ENCODE measurements at places on chromosomes 5 and 9.
A peak's percentile ranks its signal among the peaks of the same experiment; 100 is the strongest.

DNA sequence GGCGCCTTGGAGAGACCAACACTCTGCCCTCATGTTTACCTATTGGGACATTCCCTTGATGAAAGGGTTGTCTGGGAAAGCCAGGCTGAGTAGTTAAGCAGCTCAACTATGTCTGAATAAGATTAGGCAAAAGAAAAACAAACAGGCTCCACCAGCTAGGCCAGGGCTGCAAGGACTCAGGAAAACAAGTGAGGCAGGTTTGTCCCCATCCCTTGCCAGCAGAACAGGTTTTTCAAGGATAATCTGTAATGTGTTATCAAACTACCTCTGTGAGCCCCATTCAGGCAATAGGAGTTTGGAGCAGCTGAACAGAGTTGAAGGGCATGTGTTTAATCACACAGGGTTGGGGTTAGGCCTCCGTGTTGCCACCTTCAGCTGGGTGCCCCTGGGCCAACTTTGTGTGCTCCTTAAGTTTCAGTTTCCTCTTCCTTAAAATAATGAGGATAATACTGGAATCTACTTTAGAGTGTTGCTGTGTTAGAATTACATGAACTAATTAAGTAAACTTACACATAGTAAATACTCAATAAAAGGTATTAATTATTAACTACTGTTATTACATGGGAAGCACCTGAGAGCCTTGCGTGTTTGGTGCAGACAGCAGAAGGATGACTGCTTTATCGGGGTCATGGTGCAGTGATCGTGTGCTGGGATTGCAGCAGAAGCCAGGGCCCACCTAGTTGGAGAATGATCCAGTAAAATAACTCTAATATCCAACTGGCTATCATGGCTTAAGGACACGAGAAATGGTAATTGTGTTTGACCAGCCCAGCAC lies 72.1 kb upstream of the ATP10B start:
- DNase-seq: no peak

DNA sequence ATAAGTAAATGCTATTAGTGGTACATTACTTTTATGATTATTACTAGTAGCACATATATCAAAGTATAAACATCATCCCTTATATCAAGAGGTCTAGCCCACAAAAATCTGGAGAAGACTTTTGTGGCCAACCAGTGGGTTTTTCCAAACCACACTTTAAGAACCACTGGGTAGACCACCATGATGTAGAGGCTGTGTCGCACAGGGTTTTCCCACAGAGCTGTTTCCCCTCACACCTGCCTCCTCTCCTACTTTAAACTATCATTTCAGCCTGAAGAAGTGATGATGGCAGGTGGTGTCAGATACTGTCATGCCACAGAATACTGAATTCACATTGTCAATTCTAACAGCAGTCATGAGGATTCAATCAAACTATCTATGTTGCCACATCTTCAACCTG lies 109.2 kb downstream of the FBXW11 start:
- no peak for DNase-seq

DNA sequence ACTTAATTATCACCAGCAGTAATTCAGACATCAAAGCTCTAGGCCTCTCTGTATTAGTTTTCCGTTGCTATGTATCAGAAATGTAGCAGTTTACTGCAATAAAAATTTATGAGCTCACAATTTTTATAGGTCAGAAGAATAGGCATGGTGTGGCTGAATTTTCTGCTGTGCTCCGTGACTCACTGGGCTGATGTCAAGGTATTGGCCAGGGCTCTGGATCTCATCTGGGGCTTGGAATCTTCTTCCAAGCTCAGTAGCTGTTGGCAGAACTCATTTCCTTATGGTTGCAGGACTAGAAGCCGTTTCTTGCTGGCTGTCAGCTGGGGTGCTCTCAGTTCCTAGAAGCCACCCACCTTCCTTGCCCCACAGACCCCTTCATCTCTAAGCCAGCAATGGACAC lies 66.3 kb downstream of the PSAT1 start:
- no peak for DNase-seq

- no peak for DNase-seq
Observed at GRCh38 chr9:89843591-89843990, 238.8 kb downstream of the GADD45G start.

- DNase-seq: no peak
Observed at GRCh38 chr5:156798201-156798600, 51.9 kb upstream of the PPP1R2B start.

DNA sequence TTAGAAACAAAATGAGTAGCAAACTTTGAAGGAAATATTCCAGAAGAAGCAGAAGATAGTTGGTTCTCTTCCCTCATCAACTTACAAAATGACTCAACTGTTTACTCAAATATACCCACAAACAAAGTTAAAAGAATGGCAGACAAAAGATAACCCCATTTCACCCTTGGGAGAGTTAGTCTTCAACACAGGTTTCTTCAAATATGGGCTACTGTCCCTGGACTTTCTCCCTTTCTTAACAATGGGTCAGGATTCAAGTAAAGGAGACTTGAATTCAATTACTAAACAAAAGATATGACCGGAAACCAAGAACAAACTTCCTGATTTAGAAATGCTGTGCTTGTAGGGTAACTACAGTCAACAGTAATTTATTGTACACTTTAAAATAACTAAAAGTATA lies 14.2 kb downstream of the RFX3 start:
- no peak for DNase-seq

DNA sequence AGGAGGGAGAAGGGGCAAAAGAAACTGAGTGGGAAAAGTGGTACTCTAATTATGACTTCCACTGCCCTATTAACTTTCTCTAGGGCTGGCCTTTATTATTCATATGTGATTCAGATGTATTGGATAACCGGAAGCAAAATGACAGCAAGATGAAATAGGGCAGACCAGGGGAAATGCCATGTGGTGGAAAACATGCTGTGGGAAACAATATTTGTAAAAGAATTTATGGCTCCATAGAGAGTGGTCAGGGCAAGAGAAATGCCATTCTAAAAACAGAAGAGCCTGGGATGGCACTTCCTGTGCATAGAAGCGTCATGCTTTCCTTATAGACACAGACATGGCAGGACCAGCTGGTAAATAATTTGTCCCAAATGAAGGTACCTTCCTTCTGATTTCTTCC lies 67.7 kb downstream of the MEGF10 start:
- DNase-seq: no peak

GRCh38 chr9:14350754-14351153 lies 36.8 kb upstream of the NFIB start:
- DNase-seq: no peak

- no peak for DNase-seq
Observed at GRCh38 chr5:115147052-115147451, 22.7 kb downstream of the TRIM36 start.

GRCh38 chr5:130994496-130995253 lies 170.4 kb downstream of the HINT1 start:
- DNase-seq: no peak

- no peak for DNase-seq
Observed at GRCh38 chr5:140417235-140417634, 15.6 kb downstream of the ANKHD1 start.

DNA sequence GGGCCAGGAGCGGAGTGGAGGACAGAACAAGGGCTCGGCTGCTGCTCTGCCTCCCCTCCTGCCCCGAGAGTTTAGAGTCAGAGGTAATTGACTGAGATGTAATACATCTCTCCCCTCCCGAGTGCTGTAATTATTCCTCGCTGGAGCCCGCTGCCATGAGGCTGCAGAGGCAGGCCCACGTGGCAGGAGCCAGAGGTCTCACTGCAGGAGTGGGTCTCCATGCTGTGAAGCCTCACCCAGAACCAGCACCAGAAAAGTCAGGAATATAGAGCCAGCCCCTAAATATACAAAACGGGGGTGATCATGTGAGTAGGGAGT lies 2.5 kb downstream of the FAM163B start:
- DNase-seq: no peak

DNA sequence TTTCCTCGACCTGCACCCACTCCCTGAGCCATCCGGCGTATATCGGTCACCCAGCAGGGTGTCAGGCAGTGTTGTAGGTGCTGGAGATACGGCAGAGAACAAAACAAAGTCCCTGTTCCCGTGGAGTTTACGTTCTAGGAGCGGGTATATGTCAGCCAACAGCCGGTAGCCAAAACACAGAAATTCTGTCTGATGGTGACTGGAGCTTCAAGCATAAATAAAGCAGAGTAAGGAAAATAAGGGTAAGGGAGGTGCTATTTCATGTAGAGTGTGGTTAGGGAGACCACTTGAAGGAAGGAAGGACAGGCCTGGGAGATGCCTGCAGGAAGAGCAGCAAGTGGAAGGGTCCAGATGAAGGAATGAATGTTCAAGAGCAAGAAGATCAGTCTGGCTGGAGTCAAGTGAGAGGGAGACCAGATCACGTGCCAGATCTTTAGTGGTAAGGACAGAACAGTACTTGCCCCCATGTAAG lies 783 bp upstream of the ZFR start:
- no peak for DNase-seq

DNA sequence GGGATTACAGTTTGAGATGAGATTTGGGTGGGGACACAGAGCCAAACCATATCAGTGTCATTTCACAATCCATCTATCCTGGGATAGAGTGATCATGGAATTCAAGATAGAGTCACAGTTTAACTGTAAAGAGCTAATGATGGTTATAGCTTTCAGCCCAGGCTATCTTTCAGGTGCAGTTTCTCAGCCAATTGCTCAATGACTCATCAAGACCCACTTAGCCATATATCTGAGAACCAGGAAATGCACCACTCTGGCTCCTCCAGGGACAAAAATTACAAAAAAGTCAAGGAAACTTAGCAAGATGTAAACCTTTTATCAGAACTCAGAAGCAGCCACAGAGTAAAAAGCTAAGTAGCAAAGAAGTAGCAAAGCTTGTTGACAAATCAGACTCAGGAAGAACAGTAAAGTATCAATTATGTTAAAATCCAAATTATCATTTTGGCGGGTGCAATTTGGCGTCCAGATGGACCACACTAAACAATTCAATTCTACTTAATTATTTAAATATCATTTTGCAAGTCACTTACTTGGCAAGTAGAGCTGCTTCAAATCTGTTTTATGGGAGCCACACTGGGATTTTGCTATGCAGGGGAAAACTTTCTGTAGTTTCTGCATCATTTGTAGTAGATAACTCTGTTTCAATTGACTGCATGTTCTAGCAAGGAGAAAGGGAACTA lies 169.4 kb downstream of the TLE1 start:
- DNase-seq: no peak

- DNase-seq: no peak
Observed at GRCh38 chr5:11052871-11053270, 291.8 kb upstream of the DAP start.

DNA sequence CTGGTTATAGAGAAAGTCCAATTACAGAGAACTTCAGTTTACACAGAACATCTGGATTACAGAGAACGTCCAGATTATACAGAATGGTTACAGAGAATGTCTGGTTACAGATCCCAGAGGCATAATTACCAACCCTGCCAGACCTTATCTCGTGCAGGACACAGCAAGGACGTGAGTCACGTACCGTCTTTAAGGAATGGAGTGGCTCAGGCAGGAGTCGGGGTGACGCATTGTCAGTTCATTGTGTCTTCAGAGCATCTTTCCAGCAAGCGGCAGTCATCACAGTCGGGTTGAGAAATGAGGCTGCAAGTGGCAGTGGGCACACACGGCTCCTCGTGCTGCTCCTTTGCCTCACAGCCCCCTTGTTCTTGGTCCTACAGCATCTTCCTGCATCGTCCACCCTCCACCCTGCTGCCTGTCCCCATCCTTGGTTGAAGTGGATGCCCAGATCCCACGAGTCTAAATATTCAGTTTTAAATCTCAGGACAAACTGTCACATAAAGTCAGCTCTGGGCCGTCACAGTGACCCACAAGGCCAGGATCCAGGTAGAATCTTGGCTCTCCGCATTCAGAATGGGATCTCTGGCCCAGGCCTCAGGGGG lies 30.0 kb upstream of the SLC6A19 start:
- DNase-seq: no peak

DNA sequence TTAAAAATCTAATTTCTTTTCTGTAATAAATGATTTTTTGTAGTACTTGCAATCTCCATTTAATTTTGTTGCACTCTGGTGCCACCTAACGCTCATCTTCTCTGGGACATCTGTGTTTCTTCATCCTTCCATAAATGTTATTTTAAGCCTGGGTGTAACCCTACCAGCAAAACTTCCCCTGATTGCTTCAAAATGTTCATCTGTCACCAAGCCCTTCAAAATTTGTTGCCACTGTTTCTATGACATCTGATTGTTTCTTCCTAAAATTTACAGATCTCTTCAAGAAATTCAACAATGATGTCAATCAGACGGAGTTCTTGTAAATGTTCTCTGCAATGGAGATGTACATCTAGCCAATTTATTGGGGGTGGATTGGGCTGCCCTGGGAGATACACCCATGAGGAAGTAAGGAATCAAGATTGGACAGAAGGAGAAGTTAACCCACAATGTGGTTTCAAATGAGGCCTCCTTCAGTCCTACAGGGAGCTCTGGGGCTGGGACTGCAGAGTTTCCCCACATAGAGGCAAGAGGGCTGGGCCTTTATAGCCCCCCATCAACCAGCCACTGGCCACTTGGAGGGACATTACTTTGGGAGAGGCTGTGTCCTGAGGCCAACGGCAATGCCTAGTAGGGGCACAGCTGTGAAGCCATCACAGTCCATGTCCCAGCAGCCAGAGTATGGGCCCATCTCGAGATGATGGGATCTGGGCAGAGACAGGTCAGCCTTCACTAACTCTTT lies 23.3 kb downstream of the MCTP1 start:
- DNase-seq: peak; percentile 56

- no peak for DNase-seq
Observed at GRCh38 chr9:131727795-131728545, 11.9 kb downstream of the RAPGEF1 start.

DNA sequence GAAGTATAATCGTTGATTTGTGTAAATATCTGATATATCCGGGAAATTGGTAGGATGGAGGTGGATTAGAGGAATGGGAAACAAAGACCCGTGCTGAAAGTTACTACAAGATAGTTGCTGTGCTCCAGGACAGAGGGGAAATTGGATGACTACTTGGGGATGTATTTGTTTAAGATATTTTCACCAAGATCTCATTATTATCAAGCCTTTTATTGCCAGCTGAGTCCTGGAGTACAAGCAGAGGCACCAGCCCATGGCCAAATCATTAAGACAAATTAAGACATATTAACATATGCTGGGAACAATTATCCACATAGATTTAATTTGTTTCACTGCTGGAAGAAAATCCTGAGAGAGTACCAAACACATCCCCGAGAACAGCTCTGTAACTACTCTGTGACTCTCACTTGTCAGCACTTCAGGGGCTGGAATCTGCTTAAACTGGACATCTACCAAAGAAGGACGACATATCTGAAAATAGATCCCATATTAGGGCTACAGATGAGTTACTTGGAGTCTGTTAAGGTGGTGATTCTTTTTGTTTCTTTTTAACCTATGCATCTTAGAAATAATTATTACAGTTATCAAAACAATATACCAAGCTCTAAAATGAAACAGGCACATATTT lies 68.2 kb downstream of the SLC1A1 start:
- no peak for DNase-seq

All from CD4-positive, alpha-beta T cell treated with Interferon gamma for 1 hour (primary cell).